ENCODE measurements at places on chromosomes 6 and 20.

GRCh38 chr20:19504251-19504650, 253.8 kb upstream of the RIN2 start:
- no peak for DNase-seq

- no peak for DNase-seq
These were observed 237.5 kb downstream of the ATXN1 start for GRCh38 chr6:16523606-16524379.

GRCh38 chr20:48695255-48695654, 132.5 kb downstream of the PREX1 start:
- DNase-seq = no peak

DNA sequence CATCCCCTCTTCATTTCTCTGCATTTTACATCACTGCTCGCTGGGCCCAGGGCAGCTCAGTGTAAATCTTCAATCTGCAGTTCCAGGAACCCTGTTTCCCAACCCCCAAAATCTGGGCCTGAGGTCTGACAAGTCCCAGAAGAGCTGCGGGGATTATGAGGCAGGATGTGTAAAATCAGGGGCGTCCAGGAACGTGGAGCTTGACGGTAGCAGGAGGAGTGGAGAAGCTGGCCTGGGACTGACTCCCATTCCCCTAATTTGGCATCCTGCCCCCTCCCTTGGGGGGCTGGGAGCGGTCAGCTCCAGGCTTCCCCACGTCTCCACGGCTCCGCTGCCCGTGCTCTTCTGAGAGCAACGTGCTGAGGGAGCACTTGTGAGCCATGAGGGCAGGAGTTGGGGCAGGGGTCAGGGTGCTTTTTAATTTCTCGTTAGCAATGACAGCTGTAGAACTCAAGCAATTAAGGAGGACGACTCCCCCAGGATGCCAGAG, 23.4 kb upstream of the VEGFA start:
- no peak for DNase-seq

GRCh38 chr6:15893556-15894253, 230.9 kb upstream of the DTNBP1 start:
- no peak for DNase-seq

GRCh38 chr20:60268491-60268890, 310.3 kb downstream of the CDH26 start:
- DNase-seq = no peak

DNA sequence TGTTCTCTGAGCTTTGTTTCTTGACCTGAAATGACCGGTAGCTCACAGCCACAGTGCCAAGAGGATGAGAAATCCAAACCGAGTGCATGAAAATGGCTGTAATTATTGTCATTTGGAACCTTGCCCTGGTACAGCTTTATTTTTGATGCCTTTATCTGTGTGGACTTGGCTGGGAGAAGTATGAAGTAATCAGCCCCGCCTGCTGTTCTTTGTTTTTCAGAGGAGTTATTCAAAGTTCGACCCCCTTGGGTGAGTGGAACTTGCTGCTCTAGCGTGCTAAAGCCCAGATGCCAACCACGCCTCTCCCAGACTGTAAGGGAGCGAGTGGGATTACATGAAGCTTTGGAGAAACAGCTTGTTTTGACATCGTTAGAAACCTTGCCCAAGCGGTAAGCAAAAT, 48.3 kb downstream of the ECT2L start:
- DNase-seq = no peak

DNA sequence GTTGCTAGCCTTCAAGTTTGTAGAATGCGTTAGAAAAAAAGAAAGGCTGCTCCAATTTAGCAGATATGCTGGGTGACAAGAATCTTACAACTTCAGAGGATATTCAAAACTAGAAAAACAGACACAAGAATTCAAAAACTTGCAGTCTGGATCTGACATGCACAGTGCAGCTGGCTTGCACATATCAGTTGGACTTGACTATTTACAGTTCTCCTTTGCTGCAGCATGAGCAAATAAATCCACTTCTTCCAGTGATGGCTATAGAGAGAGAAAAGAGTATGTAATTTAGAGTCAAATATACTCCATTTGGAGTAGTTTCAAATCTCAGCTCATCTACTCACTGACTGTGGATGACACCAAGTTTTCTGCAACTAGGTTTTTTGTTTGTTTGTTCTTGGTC, 247.0 kb downstream of the RIMS1 start:
- no peak for DNase-seq

GRCh38 chr6:89987140-89987539, 92.9 kb downstream of the GJA10 start:
- DNase-seq = no peak

GRCh38 chr20:36836591-36837269, 39.2 kb upstream of the TLDC2 start:
- DNase-seq = peak; percentile 13

- DNase-seq = no peak
These were observed 45.7 kb downstream of the SCGN start for GRCh38 chr6:25697537-25698340.

- no peak for DNase-seq
These were observed 104.6 kb downstream of the DLL1 start for GRCh38 chr6:170186006-170186935.

- peak; percentile 50 for DNase-seq
These were observed 3.5 kb upstream of the SNAI1 start for GRCh38 chr20:49979030-49979832.

DNA sequence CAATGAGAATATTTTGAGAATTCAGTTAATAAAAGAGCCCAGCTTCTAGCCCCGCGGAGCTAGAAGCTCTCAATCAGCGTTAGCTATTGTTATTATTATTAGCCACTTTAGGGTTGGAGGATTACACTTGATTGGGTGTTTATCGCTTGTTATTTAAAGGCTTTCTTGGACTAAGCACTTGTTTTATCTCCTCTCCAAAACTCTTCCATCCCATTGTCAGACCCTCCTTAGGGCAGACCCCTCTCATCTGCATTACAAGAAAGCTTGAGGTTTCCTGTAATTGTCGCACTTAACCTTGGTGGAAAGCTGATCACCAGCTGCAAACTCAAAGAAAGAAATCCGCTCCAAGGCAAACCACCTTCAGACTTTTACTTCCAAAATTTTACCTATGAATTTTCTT, 4.8 kb downstream of the DPPA5 start:
- DNase-seq = no peak

GRCh38 chr6:110609101-110609500, 132.7 kb upstream of the SLC22A16 start:
- no peak for DNase-seq

GRCh38 chr6:29708432-29709179, 14.6 kb upstream of the HLA-F start:
- DNase-seq = peak; percentile 89

DNA sequence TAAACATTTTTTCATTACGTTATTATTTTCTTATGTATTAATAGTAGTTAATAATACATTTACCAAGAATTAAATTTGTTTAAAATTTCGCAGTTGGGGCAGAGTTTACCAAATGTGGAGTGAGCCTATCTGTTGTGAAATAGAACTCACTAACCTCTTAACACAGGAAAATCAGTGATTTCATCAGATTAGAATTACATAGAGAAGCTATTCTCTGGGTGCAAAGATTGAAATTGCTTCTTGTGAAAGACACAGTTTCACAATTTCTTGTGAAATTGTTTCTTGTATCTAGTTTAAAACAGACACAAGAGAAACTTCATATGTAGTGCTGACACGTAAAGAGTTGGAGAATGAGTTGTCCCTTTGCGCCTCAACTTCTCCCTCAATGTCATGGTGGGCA, 69.4 kb upstream of the PRL start:
- DNase-seq = no peak

GRCh38 chr6:160043784-160044183, 74.9 kb downstream of the IGF2R start:
- no peak for DNase-seq

DNA sequence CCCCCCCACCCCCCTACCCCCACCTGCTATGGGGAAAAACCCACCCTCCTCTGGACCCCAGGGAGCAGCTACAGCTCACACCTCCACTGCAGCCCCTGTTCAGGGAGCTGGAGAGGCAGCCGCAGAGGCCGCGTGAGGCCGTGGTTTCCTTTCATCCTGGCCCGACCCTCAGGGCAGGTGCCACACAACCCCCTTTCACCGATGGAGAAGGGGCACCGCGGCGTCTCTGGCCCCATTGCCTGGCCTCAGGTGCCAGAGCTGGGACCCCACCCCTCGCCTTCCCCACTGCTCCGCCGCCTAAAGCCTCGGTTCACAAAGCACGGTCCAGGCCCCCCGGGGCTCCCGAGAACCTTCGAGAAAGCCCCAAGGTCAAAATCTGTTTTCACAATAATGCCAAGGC, 11.8 kb upstream of the KCNQ2 start:
- no peak for DNase-seq

DNA sequence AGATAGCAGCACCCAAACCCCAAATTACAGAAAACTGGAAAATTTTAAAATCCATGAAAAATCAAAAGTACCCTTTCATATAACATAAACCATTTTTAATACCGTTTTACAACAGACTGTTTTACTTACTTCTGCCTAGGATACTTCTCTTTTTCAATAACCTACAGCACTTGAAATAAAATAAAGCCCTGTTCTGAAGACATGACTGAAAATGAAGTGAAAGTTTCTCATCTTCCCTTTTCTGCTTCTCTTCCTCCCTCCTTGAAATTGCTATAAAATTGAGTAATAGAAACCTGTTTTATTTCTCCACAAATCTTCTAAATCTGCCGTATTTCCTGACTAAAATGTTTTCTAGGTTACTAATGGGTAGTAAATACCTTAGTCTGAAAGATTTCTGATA, 20.3 kb downstream of the MMS22L start:
- DNase-seq = no peak

GRCh38 chr6:126040826-126041225, 54.5 kb downstream of the TRMT11 start:
- no peak for DNase-seq

- no peak for DNase-seq
These were observed 2.6 kb downstream of the GFOD1 start for GRCh38 chr6:13484827-13485226.

GRCh38 chr6:142647449-142648035, 297.4 kb downstream of the HIVEP2 start:
- no peak for DNase-seq

DNA sequence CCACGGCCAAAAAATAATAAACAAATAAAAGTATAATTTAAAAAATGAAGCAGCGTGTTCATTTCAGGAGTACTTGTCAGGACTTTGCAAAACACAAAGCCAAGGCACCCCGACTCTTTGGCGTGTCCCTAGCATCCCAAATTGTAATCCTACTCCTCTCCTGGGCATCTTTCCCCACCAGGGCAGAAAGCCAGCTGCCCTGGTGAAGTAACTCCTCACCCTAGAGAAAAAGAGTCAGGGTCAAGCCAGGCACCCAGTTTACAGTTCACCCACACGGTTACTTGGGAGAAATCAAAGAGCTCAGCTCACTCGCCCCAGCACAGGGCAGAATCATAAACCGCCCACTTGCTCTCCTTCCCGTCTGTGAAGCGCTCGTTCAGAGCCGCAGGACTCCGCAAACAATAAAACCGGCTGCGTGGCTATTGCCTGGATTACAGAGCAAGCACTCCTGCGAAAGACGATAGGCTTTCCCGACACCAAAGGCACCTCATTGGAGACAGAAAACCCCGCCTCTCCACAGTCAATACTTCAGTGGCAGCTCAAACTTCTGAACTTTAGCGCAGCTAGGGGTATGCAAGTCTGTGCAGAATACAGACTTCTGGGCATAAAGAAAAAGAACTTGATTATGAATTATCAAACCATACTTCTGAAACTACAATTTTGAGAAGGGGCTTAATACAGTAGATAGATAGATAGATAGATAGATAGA, 73.0 kb upstream of the NHSL1 start:
- no peak for DNase-seq

DNA sequence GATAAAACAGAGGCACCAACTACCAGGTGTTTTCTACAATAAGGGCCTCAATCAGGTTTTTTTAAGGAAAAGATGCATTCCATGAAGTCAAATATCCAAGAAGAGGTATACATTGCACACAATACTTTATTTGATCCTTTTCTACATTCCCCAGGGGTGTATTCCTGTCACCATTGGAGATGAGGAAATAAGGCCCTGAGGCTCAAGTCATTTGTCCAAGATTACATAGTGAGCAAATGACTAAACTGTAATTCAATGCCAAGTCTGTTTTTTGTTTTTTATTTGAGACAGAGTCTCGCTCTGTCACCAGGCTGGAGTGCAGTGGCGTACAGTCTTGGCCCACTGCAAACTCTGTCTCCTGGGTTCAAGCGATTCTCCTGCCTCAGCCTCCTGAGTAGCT, 69.2 kb upstream of the CDYL start:
- DNase-seq = no peak

GRCh38 chr6:26029570-26029856, 57.7 kb upstream of the HFE start:
- DNase-seq = no peak

GRCh38 chr6:48764286-48765044, 653.5 kb upstream of the PTCHD4 start:
- no peak for DNase-seq

GRCh38 chr6:12506159-12506558, 210.4 kb upstream of the PHACTR1 start:
- DNase-seq = no peak

GRCh38 chr20:4083098-4083865, 67.9 kb upstream of the RNF24 start:
- DNase-seq = no peak

GRCh38 chr6:1645466-1646185, 35.9 kb downstream of the FOXC1 start:
- no peak for DNase-seq

GRCh38 chr6:28167068-28167467, 25.4 kb downstream of the ZKSCAN8 start:
- DNase-seq = no peak

DNA sequence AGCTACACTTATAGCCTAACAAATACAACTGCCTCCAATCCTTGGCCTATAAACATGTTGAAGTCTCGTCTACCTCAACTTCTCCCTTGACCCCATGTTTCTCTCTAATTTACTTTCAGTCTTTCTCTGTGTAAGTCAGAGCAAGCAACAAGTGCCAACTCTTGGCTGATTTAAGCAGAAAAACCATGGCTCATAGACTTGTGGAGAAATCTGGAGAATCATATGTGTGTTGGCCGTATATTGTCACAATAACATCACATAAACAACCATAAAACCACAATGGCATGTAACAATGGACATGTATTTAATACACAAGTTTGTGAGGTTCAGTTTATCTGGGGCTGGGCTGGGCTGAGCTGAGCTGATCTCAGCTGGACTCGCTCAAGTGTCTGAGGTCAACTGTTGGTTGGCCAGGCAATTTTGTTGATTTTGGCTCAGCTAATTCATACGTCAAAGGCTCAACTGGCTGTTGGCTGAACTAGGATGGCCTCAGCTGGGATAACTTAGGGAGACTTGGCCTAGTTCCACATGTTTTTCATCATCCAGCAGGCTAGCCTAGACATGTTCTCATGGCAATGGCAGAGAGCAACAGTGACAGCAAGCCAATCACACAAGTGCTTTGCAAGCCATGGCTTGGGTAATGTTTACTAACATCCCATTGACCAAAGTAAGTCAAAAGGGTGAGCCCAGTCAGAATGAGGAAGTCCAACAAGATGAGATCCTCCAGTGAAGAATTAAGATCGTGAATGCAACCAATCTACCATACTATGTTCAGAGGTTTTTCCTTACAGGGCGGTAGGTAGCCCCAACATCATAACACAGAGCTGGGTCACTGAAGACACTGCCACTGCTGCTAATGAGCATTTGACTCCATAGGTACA, 12.9 kb upstream of the TBC1D22B start:
- no peak for DNase-seq
